ENCODE measurements at places on chromosomes 16 and 17.

DNA sequence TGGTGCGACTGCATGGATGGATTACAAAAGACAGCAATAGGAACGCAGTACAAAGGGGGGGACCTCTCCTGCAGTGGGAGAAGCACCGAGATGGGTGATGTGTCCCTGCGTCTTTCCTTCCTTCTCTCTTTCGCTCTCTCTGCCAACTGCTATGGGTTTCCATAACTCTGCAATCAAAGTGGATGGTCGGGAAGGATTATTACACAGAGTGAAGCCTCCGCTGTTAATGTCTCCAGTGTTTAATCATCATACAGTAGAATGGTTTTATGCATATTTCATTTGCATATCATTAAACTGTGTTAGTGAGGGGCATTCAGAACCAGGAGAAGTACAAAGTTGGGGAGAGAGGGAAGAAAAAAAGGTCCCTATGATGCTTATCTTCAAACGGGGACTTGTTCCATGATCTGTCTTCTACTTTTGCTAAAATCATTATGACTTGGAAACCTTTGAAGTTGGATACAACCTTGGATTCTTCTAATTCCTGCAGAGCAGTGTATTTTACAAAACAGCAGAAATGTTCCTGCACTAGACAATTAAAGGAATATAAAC is 255.9 kb upstream of the PMFBP1 start:
- DNase-seq: no peak

GRCh38 chr16:75224306-75225082 is 5.7 kb downstream of the CTRB1 start:
- DNase-seq: no peak

GRCh38 chr17:75704963-75705875 is 16.0 kb upstream of the ITGB4 start:
- no peak for DNase-seq

GRCh38 chr17:69363488-69364210 is 36.7 kb upstream of the ABCA5 start:
- DNase-seq: no peak

DNA sequence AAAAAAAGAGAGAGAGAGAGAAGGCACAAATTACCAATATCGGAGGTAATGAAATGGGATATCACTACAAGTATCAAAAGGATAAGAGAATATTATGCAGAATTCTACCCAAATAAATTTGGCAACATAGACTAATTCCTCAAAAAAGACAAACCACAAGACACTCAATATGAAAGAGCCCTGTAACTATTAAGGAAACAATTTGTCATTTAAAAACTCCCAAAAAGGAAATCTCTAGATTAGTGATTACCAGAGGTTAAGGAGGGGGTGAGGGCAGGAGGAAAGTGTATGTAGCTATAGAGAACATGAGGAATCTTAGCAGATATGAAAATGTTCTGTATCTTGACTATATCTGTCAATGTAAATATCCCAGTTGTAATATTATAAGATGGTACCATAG is 54.0 kb downstream of the CFDP1 start:
- DNase-seq: no peak

DNA sequence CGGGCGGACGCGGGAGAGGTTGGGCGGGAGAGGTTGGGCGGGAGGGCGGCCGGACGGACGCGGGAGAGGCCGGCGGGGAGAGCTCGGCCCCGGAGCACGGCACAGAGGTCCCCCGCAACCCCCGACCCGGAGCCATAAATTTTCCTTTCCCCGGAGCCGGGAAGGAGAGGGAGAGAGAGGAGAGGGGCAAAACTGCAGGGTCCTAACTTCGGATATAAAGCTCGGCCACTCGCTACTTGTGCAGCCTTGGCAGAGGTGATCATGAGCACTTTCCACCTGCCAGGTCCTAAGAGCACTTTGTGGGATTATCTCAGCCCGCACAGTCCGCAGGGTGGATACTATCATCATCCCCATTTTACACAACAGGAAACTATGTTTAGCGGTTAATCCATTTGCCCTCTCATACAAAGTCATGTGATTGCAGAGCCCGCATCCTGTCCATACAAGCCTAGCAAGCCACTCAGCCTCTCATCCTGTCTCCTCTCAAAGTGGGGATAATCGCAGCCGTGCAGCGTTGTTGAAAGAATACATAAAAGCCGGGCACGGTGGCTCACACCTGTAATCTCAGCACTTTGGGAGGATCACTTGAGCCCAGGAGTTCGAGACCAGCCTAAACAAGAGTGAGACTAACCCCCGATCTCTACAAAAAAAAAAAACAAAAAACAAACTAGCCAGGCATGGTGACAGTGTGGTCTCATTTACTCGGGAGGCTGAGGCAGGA is 780 bp upstream of the DCAKD start:
- peak; percentile 21 for DNase-seq

GRCh38 chr16:82042846-82043245 is 7.8 kb downstream of the HSD17B2 start:
- DNase-seq: no peak

- no peak for DNase-seq
Measured at GRCh38 chr17:41692722-41693521, 4.2 kb downstream of the EIF1 start.

DNA sequence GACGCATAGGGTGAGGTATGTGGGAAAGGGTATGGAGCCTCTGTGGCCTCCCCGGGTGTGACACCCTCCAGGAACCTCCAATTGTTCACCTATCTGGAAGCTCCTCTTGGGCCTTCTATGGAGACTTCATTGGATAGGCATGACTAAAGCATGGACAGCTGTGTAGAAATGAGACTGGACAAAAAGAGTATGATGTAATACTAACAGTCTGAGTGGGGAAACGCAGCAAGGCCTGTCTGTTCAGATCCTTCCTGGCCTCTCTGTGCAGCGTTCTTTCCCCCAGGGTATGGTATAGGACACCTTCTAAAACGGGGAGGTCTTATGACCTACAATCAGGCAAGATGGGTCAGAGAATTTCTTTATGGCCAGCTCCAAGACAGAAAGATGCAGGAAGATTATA is 30.7 kb upstream of the CCNF start:
- no peak for DNase-seq

GRCh38 chr17:80025796-80026195 is 9.9 kb downstream of the TBC1D16 start:
- no peak for DNase-seq

GRCh38 chr16:28822520-28823290 is at the start of gene ATXN2L:
Gene ATXN2L (plus strand): TSS chr16:28822999. CDS start chr16:28823260, 261 bp downstream.
- DNase-seq: peak; percentile 91

DNA sequence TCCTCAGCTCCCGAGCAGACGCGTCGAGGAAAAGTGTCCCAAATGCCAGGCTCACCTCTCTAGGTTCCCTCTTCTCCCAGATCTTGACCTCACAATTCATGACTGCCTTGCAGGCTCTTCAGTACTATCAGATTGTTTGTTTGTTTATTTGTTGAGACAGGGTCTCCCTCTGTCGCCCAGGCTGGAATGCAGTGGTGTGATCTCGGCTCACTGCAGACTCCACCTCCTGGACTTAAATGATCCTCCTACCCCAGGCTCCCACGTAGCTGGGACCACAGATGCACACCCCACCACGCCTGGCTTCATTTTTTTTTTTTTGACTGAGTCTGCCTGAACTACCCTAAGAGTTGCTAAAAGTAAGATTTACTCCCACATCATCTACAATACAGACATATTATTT is 15.9 kb downstream of the TMEM235 start:
- no peak for DNase-seq

DNA sequence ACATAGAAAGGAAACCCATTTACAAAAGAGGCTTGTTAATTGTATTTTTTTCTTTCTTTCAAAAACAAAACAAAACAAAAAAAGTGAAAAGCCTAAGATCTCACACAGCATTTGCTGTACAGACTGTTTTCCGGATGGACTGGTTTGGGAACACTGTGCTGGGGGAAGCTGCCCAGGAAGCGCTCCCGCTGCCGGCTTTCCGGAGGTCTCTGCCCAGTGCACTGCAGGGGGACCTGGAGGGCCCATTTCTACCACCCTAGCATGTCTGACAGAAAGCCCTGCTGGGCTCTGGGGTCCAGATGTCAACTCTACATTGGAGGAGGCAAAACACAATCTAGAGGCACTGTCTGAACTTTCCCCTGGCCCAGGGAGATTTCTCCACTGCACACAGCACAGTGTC is 26.3 kb upstream of the CLEC18B start:
- no peak for DNase-seq

DNA sequence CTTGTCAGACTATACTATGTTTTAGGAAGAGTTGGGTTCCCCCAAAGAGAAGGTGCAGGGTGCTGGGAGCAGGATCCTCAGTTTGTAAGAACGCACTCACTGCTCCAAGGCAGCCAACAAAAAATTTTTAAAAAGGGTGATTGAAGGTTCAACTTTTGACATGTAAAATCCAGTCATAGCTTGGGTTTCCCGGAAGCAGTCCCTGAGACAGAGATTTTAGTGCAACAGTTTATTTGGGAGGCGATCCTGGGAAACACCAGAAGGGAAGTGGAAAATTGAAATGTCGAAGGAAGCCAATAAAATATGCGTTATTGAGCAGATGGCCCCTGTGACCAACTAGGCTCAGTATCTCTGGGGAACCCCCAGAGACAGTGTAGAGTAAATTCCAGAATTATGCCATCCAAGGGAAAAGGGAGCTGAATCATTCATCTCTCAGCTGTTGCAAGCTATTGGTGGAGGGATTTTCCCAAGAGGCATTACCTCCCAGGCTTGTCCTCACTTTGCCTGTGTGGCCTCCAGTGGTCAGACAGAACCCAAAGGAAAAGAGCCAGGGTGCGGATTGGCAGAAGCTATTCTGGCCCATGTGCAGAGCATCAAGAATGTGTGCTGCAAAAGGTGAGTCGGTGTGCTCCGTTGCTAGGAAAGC is 72.9 kb downstream of the HS3ST3B1 start:
- no peak for DNase-seq
